ENCODE measurements at places on chromosomes 3 and 15.

GRCh38 chr3:9777694-9778021 is 7.9 kb upstream of the CAMK1 start:
- no peak for DNase-seq

DNA sequence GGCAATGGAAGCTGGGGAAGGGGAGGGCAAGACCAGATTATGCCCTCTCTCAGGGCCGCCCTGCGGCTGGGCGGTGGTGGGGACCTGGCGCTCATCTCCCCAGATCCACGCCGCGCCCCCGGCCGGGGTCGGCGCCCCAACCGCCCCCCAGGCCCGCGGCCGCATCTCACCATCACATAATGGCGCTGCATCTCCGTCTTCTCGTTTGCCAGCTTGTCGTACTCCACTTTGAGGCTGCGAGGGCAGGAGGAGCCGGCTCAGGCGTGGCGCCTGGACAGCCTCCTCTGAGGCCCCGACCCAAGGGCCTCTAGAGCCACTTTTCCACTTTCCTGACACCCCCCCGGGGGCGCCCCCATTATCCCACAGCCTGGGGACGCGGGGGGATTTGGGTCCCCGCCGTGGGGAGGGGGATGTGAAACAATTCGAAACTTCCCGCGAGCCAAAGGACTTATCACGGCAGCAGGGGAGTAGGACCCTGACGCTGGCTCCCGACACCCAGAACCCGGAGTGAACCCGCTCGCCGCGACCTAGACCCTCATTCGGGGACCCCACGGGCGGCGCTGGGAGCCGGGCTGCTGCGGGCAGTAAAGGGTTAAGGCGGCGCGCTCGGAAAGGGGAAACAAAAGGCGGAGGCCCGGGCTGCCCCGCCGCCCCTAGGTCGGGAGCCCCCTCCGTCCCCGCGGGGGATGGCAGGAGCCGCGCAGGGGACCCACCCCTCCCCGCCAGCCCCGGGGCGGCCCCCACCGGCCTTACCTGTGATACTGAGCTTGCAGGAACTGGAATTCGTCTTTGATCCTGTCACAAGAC is 2.1 kb downstream of the TLE3 start:
- peak; percentile 23 for DNase-seq

DNA sequence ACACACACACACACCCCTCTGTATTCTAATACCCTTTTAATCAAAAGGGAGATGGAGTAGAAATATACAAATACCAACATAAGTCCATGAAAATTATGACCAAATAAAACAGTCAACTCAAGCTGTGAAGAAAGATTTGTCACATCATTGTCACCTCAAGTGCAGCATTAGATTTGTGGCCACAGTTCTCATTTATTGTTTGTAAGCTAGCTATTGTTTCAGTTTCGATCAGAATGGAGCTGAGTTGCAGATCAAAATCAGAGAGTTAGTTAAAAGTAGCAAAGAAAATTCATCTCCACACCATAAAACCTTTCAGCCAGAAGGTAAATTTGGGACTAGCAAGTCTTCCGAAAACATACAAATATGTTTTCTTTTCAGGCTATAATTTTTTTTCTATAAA is 267.7 kb upstream of the LMCD1 start:
- DNase-seq, result no peak

DNA sequence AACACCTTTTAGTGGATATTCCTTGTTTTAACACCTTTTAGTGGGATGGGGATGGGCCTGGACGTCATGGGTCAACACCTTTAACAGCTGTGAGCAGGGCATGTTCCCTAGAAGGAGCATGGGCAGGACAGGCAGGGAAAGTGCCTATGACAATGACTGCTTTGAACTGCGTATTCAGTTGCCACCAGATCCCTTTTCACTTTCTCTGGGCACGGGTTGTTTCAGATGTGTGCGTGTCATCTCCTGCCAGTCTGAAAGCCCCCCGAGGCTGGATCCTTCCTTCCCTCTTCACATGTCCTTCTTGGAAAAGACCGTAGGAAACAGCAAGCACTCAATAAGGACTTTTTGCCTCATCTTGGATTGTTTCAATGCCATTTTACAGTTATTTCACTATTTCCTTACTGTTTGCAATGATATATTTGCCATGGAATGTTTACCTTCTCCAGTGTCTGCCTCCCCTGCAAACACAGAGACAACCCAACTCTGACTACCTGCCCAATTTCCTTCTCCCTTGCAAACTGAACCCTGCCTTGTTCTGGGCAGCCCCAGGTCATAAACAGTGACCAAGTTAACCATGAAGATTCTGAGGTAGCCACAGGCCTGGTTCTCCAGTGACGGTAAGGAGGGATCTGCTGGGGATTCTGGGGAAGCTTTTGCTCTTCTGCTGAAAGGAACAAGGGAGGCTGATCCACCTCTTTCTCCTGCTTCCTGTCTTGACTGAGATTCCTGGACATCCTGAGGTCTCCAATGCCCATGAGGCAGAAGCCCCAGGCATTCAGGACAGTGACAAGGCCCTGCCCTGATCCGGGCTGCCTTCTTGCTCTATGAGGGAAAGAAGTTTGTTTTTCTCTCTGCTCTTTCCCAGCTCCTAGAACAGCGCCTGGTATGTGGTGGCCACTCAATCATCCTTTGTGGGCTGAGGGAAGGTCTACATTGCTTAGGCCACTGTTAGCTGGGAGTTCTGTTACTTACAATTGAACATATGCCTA is 51.8 kb downstream of the NOX5 start:
- no peak for DNase-seq

Measured in stimulated activated CD8-positive, alpha-beta memory T cell treated with anti-CD3 and anti-CD28 coated beads, Interleukin-4, amount 100 ng/mL, for 24 hours (primary cell).